NCI-H345 (cell line): ENCODE measurements at places on chromosomes 5 and 9.

DNA sequence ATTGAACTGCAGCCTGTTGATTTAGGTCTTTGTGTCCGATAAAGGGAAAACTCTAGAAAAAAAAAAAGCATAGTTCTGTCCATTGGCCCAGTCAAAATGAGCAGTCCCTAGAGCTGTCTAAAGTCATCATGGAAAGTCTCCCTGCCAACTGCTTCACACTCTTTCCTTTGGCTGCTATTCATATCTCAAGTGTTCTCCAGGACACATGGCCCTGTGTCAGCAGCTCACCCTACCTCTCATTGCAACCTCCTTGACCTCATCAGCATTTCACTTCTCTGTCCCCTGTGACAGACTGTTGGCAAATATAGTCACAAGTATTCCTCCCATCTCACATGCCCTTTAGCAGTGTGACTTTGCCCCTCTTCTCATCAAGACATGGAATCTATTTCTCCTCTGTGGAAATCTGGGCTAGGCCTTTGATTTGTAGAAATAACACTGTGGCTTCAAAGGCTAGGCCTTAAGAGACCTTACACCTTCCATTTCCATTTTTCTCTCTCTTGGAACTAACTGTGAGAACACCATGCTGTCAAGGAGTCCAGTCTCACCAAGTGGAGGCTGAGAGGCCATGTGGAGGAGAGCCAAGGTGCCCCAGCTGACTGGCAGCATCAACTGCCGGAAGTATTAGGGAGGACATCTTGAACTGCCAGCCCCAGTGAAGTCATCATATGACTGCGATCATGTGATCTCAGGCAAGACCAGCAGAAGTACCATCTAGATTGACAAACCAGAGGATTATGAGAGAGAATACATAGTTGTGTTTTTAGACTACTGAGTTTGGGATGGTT lies 149.4 kb upstream of the TARS1 start:
- DNase-seq: no peak

- no peak for DNase-seq
Observed at GRCh38 chr5:82346399-82347165, 68.4 kb upstream of the RPS23 start.

DNA sequence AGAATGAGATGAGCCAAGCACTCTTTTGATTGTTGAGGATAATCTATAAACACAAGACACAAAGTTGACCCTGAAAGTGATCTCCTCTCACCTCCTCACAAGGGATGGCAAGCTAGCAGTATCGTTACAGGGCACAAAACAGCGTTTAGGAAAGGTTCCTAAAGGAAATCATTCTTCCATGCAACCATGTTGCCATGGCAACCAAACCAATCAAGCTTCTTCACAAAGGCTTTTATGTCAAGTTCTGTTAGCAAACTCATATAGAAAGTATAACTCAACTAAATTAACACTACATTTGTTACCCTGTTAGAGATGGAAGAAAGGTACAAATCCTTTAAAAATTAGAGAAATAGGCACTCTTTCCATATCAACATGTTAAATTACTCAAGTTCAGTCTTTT lies 1016.8 kb upstream of the DMAC1 start:
- peak; percentile 44 for DNase-seq

GRCh38 chr9:7293091-7293490 lies 506.5 kb downstream of the DMAC1 start:
- DNase-seq: no peak

DNA sequence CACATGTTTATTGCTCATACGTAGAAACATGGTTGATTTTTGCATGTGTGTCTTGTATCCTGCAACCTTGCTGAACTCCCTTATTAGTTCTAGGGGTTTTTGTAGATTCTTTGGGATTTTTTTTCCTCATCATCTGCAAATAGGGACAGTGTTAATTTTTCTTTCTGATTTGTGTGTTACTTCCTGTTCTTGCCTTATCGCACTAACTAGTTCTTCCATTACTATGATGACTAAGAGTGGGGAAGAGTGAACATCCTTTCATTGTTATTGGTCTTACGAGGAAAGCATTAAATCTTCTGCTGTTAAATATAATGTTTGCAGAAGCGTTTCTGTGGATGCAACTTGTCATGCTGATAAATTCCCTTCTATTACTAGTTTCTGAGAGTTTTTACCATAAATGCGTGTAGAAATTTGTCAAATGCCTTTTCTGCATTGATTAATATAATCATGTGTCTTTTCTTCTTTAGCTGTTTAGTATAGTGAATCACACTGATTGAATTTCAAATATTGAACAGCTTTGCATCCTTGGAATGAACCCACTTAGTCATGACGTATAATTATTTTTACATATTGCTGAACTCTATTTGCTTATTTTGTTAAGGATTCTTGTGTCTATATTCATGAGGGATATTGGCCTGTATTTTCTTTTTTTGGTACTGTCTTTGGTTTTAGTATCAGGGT lies 32.1 kb upstream of the RNF130 start:
- DNase-seq: no peak

- DNase-seq: peak; percentile 14
Observed at GRCh38 chr5:55546947-55547346, 12.2 kb upstream of the PLPP1 start.

DNA sequence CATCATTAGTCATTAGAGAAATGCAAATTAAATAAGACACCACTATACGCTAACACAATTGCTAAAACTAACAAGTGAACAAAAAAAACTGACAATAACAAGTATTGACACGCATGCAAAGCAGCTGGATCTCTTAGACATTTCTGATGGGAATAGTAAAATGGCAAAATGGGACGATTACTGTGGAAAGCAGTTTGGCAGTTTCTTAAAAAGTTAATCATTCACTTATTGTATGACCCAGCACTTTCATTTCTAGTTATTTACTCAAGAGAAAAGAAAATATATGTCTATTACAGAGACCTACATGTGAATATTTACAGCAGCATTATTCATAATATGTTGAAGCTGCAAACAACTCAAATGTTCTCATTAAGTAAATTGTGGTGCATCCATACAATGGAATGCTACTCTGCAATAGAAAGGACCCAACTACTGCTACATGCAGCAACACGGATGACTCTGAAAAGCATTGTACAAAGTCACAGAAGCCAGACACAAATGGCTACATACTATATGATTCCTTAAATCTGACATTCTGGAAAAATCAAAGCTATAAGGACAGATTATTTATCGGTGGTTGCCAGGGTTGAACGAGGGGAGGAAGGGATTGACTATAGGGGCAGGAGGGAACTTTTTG lies 96.8 kb upstream of the ITGA2 start:
- DNase-seq: no peak

GRCh38 chr9:76314321-76314720 lies 79.9 kb downstream of the RFK start:
- DNase-seq: no peak

DNA sequence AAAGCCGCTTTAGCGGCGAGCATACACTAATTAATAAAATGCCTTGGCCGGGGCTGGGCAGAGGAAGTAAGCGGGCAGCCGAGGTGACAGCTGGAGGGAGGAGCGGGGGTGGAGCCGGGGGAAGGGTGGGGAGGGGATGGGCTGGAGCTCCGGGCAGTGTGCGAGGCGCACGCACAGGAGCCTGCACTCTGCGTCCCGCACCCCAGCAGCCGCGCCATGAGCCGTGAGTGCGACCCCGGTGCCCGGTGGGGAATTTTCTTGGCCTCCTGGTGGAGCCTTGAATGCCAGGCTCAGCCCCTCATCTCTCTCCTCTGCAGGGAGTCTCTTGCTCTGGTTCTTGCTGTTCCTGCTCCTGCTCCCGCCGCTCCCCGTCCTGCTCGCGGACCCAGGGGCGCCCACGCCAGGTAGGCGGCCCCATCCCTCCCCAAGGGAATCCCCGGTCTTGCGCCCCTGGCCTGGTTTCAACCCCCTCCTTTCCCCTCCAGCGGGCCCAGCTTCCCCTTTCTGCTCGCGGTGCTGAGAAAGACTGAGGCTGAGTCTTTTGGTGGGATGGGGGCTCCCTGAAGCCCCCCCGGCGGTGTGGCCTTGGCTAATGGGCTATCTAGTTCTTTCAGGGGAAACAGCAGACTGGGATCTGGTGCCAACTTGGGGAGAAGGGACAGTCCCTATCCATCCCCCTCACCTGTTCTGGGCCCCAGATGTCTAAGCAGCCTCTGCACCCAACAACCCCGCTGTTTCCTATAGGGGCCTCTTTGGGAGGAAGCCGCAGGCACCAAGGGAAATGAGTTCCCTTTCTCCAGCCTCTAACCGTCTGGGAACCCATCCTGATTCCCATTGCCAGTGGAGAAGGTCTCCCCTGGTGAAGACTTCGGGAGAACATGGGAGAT lies at the start of gene PTGS1:
Gene PTGS1, plus strand, starts transcription at position 156 of the 887 bp plus-strand sequence. Its CDS starts 61 bp downstream, at position 217.
- no peak for DNase-seq

DNA sequence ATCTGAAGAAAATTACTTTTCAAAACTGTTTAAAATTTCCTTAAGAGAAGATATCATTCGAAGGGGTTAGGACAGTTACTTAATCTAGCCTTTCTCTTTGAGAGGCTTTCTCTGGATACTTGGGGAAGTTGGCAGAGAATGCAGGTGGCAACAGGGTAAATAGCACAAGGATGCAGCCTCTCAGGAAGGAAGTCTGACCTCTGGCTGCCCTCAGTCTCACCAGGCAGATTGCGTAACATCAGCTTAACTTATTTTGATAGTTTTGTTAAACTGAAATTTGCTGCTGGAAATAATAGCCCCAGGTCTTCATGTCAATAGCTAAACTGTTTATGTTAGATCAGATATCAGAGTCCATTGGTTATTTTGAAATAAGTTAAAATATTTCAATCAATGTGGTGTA lies 20.4 kb downstream of the CCDC192 start:
- no peak for DNase-seq

- DNase-seq: no peak
Observed at GRCh38 chr5:3600106-3601060, 4.8 kb downstream of the IRX1 start.

DNA sequence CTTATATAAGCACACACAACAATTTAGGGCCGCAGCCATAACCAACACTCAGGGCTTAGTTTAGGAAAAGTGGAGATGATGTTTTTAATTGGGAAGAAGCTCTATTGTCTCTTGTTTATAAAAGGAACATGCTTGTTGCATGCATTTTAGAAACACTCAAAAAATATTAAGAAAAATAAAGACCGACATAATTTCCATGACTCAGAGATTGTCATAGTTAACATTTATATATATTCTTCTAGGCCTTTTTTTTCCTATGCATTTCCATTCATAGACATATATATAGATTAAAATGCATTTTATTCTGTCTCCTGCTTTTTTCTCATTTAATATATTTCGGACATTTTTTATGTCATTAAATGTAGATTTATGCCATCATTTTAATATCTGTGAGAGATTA lies 13.6 kb upstream of the ARSI start:
- DNase-seq: no peak

DNA sequence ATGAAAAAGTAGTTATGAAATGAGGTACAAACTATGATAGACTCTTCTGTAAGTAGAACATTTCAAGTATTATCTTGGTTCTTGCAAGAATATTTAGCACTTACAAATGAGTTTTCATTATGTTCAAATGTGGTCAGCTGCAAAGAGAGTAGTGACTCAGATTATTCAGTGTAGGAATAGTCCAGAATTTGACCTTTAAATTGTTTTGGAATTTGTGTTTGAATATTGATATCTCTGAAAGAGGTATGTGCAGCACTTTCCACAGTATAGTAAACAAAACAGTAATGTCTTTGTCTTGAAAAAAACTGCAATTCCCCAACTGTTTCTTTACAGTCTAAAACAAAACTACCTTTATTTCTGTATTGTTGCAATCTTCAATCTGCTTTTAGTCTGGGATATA lies 56.1 kb downstream of the WDR70 start:
- DNase-seq: no peak

DNA sequence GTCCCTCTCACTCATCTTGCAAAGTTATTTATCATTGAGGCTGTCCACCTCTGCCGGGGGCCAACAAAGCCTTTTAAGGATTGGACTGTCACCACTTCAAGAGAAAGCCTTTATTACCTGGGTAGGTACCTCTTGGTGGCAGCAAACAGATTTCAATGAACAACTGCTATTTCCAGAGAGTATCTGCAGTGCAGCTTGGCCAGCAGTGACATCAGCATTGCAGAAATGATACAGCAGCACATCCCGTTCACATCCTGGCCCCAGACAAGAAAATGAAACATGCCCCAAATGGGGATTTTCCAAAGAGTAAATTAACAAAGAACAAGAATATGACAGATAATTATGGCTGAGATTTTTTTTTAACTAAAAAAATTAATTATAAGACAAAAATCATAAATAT lies 2.3 kb upstream of the SPATA6L start:
- DNase-seq: no peak

DNA sequence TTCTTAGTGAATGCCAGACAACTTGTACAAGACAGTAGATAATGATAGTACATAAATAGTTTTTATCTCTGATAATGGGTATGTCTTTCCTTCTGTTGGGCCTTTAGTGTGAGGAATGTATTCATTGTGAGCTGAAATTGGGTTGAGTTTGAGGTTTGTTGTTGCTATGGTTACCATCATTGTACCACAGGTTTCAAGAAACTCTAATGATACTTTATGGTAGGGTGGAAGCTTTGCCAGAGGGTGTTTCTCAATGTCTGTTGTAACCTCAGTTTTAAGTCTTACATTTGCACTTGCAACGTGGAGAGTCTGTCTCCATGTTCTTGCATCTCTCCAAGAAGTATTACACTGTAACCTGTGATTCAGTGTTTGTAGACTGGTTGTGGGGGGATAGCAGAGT lies 1550.1 kb downstream of the MAT2B start:
- DNase-seq: no peak

GRCh38 chr9:69857131-69857530 lies 36.5 kb downstream of the CFAP95 start:
- no peak for DNase-seq

- DNase-seq: no peak
Observed at GRCh38 chr9:114855488-114855887, 49.6 kb upstream of the TNFSF15 start.

GRCh38 chr9:18477719-18478118 lies 3.8 kb downstream of the ADAMTSL1 start:
- DNase-seq: no peak

DNA sequence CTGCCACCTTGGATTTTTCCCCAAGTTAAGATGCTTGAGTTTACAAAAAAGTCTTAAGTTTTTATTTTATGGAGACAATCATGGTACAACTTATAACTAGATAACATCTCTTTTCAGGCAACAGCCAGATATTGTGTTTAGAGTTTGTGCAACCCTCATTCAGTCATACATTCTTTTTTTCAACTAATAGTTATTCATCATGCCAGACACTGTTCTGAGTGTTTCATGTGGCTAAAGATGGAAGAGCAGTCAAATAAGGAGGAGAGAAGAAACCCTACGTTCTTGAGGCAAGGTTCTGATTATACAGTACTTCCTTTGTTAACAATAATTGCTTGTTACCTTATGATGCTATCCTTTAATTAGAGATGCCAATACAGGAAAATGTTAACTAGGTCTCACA lies 42.1 kb upstream of the ZNF462 start:
- no peak for DNase-seq

DNA sequence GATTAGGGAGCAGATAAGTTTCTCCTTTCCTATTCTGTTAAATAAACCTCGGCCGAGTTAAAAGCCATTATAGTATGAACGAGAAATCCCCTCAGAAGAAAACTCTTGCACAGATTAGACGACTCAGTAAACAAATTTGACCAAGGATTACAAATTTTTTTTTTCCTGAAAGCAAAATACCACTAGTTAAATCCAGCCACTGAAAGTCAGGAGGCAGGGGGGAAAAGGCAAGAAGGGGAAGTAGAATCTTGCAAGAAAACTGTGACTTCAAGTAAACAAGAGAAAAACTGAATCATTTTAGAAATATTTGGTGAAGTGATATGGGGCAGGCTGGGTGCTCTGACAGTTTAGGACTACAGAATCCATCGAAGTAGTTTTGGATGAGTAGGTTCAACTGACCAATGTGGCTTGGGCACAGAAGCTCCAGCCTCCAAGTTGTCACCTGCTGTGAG lies 251.0 kb downstream of the DENND1A start:
- DNase-seq: no peak

GRCh38 chr9:34085581-34086500 lies 37.2 kb upstream of the UBAP2 start:
- no peak for DNase-seq
